D721Med (cell line): ENCODE measurements at places on chromosomes 4 and X.

DNA sequence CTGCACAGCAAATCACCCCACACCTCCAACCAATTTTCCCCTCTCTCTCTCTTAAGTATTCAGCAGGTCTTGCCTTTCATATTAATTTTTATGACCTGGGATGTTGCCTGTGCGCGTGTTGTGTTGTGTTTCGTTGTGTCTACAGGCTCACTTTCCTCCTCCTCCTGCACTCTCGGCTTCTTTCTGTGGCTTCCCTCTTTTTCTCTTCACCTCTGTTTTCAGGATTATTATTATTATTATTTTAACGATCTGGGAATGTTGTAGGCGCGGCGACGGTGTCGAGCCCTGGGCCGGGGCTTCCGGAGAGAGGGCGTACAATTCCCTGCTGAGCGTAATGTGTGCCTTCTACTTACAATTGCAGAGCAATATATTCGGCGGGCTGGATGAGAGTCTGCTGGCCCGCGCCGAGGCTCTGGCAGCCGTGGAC is 826 bp downstream of the POU4F2 start:
- DNase-seq: no peak

GRCh38 chrX:21800344-21800770 is 39.1 kb upstream of the MBTPS2 start:
- DNase-seq: no peak

- no peak for DNase-seq
These were observed 57.6 kb downstream of the RAI2 start for GRCh38 chrX:17803449-17803848.

- DNase-seq: no peak
These were observed 1066.5 kb downstream of the GLUD2 start for GRCh38 chrX:122113896-122114295.

- no peak for DNase-seq
These were observed 623.9 kb downstream of the BCOR start for GRCh38 chrX:39473812-39474211.

DNA sequence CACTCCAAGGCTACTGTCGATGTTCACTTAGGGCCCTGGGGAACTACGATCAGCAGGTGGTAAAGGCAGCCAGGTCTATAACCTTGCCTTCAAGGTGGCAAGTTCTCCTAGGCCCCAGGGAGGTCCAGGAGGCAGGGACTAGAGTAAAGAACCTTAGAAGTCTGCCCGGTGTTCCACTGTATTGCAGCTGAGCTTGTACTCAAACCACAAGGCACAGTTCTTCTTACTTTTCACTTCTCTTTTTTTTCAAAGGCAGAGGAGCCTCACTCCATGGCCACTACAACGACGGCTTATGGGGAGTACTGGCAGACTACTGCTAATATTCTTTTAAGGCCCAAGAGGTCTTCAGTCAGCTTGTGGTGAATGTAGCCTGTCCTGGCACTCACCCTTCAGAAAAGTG is 78.8 kb upstream of the GPR174 start:
- DNase-seq: no peak

DNA sequence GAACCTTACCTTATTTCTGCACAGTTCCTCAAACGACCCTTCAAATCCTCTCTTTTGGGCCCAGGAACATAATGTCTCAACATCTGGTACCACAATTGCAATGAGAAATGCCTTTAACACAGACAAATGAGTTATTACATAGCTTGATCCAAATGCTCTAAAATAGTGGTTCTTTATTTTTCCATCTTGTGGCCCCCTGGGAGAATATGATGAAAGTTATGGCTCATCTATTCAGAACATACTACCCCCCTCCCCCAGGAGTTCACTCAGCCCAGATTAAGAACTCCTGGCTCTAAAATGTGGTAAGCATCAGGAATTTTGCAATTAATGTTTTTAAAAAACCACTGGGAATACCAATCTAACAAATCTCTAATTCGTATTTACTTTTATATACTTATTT is 23.9 kb upstream of the CENPU start:
- no peak for DNase-seq

DNA sequence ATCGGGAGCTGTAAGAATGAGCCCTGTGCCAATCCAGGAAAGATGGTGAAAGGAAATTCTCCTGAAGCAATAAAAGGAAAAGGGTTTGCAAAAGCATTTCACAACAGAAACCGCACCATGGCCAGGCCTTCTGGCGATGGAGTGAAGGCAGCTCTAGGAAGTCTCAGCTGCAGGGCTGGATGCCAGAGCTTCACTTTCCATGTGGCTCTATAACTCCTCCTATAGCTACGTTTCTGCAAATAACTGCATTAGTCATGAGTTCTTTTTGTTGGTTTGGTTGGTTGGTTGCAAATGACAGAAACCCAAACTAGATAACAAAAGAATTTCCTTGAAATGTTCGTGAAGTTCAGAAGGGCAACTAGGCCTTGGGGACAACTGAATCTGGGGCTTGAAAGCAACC is 84.6 kb downstream of the RELL1 start:
- DNase-seq: no peak

- no peak for DNase-seq
These were observed 103.4 kb downstream of the DDIT4L start for GRCh38 chr4:100086766-100087431.

GRCh38 chr4:175540732-175541131 is 271.3 kb downstream of the GPM6A start:
- DNase-seq: no peak

- DNase-seq: no peak
These were observed 54.7 kb downstream of the FAM193A start for GRCh38 chr4:2591189-2591588.

DNA sequence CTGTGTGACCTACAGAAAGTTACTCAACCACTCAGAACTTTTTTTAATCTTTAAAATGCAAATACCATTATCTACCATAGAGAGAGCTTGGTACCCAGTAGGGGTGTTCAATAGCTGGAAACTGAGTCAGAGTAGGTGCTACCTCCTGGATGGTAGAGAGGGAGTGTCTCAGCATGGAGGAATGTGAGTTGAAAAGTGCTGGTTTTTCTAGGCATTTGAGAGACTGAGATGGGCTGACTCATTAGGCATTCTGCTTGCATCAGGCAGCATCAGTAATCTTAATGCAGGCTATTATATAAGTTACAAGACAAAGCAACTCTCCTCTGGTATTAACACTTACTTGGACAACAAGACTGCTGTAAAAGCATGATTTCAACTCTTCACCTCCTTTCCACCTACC is 70.9 kb upstream of the ARHGEF9 start:
- DNase-seq: no peak

DNA sequence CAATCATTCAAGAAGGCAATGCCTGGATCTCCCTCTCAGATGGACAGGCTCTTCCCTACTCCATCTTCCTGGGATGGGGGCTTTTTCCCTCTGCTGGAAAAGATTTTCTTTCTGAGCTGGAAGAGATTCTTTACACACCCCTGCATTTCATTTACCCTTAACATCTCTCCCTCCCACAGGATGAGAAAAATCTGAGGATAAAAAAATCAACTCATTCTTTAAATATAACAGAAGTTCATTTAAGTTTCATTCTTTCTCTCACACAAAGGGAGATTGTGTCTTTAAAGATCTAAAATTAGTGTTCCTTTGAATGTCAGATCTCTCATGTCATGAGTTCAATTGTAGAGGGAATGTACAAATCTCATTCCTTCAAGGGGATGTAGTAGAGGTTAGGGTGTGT is 109.0 kb downstream of the ZNF518B start:
- no peak for DNase-seq

DNA sequence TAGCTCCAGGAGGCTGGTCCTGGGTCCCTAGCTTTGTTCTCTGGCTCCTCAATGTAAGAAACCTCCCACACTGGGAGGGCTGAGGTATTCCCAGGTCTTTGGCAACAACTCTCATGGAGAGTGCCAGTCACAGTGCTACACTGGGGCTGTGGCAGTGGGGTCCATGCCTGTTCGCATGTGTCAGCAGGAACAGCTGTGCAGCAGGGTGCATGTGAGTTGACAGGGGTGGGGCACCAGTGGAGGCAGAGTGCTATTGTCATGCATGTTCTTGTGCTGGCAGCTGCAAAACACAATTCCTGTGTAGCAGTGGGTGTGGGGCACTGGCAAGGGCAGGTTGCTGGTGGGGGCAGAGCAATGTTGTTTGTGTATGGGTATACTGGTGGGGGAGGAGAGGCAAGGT is 246.0 kb downstream of the CXXC4 start:
- DNase-seq: no peak

GRCh38 chrX:19793471-19793870 is 93.9 kb downstream of the SH3KBP1 start:
- no peak for DNase-seq

GRCh38 chr4:2497931-2498330 is 29.0 kb downstream of the RNF4 start:
- DNase-seq: no peak

- no peak for DNase-seq
These were observed 1.2 kb upstream of the CNKSR2 start for GRCh38 chrX:21373001-21373400.
